SK-N-SH (cell line): ENCODE measurements at places on chromosomes 6 and 20.

- no peak for DNase-seq
These were observed 135.5 kb upstream of the AGPAT4 start for GRCh38 chr6:161409353-161409752.

DNA sequence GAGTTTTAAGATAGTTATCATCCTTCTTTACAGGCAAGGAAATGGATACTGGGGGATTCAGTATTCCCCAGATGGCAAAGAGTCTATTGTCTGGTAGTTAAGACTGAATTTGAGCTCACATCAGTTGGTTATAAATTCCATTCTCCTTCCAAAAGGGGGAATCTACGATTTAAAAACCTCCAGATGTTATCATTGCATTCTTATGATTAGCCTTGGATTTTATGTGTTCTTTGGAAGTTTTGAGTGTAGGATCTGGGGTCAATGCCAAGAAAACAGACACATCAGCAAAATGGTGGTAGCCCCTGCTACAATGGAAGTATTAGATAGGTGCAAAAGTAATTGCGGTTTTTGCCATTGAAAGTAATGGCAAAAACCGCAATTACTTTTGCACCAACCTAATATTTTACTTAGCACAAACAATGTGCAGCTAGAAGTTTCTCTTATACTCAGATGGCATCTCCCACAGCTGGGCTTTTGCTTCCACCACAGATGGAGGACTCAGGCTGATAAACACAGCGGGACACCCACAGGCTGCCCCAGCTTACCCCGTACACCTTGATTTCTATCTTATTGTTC, 168.2 kb upstream of the RIN2 start:
- no peak for DNase-seq

- DNase-seq = no peak
These were observed 20.5 kb upstream of the ZNF133 start for GRCh38 chr20:18267815-18268214.

GRCh38 chr6:41059556-41059955, 6.6 kb downstream of the APOBEC2 start:
- DNase-seq = no peak

GRCh38 chr6:97757575-97757974, 474.6 kb upstream of the MMS22L start:
- DNase-seq = no peak
